ENCODE measurements at places on chromosomes 4 and X.

DNA sequence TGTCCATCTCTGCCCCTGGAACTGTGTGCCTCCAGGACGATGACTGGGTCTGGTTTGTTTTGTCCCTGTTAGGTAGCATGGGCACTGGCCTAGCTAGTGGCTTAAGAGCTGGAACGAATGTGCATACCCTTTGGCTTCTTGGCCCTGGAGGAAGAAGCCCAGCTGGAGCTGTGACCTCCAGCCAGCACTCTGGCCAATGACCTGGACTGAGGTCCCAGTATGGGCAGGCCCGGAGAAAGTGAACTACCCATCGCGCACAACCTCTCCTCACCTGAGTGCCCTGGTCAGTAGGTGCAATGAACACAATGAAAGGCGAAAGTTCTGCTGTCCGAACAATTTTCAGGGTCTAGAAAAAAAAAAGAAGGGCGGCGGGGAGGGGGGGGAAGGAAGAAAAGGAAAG is 18.3 kb downstream of the DKC1 start:
- DNase-seq, result no peak

DNA sequence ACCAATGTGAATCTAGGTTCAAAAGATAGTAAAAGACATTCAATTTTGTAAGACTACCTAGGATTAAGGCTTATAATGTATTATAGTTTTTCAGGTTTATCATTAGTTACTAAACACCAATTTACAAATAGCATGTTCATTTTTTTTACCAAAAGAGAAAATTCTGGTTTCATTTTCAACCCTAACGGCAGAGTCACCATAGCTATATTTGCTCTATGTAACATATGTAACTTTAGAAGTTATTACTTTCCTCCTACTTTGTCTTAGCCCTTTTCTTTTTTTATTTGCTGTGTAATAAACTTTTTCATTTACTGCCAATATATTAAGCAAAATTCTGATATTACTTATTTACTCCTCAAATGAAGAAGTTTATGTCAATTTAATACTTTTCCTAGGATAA is 639.6 kb downstream of the ARAP2 start:
- no peak for DNase-seq

- DNase-seq, result peak; percentile 59
Measured at GRCh38 chr4:158870626-158871334, 102.0 kb downstream of the FNIP2 start.

DNA sequence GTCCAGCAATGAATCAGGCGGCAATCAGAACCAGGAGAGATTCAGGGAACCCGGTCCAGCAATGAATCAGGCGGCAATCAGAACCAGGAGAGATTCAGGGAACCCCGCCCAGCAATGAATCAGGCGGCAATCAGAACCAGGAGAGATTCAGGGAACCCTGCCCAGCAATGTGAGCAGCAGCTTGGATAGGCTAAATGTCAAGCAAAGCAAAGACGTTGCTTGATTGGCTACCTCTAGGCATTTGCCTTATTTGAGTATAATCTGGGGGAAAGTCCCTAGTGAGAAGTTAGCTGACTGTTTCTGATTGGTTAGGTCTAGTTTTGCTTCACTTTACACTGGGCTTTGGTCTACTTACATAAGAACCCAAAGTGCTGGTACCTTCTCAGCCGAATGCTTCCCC is 1212.2 kb upstream of the TENM3 start:
- no peak for DNase-seq

DNA sequence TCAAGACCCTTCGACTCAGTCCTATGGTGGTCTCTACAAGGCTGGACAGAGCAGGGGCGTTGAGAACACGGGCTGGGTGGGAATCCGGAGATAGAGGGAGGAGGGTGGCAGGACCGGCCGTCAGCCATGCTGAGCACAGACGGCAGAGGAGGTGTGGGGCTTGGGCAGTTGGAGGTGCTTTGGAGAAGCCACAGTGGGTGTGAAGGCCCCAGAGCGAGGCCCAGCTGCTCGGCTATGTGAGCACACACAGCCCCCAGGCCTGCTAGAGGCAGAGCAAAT is 4.2 kb downstream of the PDE6B start:
- no peak for DNase-seq

GRCh38 chr4:85812776-85813175 is 337.8 kb downstream of the ARHGAP24 start:
- DNase-seq, result no peak

GRCh38 chr4:19700992-19701391 is 550.7 kb upstream of the SLIT2 start:
- DNase-seq, result no peak

GRCh38 chr4:63556332-63556731 is 852.9 kb downstream of the TECRL start:
- no peak for DNase-seq

DNA sequence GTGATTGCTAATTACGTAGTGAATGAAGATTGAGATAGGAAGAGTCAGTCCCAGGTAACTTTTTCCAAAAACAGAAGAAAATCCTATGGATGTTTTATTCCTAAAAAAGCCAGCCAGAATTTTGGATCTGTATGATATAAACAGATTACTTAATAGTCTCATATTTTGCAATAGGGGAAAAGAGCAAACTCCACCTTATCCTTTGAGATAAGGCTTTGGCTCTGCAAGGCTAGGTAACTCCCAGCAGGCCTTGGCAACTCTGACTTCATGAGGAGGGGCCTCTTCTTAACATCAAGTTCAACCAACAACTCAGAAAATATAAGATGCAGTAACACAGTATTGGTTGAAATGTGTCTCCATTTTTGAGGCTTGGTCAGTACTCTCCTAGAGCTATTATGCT is 98.7 kb upstream of the SLC4A4 start:
- DNase-seq, result no peak

- DNase-seq, result no peak
Measured at GRCh38 chr4:122341886-122342285, 36.9 kb upstream of the ADAD1 start.

DNA sequence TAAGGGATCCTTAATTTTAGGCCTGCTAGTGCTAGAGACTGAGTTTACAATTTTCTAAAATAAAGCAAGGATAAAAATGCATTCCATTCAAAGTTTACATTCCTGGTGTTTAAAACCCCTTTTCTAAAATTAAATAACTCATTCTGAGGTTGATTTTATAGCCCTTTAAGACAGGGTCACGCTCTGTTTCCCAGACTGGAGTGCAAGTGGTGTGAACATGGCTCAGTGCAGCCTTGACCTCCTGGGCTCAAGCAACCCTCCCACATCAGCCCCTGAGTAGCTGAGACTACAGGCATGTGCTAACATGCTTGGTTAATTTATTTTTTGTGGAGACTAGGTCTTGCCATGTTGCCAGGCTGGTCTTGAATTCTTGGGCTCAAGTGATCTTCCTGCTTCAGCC is 6.8 kb upstream of the CDKL2 start:
- no peak for DNase-seq

GRCh38 chrX:39308126-39308525 is 506.9 kb downstream of the MID1IP1 start:
- no peak for DNase-seq

- DNase-seq, result peak; percentile 97
Measured at GRCh38 chr4:41360214-41360920, 103.6 kb downstream of the UCHL1 start.

DNA sequence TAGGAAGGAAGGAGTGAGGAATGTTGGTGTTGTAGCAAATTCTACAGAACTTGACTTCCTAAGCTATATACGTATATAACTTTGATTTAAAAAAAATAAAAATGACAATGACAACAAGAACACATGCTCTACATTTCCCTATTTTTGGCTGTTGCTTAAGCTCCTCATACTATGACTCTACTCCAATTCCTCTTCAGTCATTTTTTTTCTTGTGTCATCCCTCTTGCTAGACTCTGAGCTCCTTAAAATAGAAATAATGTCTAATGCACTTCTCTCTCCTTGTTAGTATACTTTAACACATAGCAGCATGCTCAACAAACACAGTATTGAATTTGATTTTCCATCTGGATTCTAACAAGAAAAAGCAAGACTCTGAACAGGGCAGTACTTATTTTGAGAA is 144.0 kb downstream of the HDX start:
- no peak for DNase-seq
